ENCODE measurements at places on chromosomes 7 and 10.

DNA sequence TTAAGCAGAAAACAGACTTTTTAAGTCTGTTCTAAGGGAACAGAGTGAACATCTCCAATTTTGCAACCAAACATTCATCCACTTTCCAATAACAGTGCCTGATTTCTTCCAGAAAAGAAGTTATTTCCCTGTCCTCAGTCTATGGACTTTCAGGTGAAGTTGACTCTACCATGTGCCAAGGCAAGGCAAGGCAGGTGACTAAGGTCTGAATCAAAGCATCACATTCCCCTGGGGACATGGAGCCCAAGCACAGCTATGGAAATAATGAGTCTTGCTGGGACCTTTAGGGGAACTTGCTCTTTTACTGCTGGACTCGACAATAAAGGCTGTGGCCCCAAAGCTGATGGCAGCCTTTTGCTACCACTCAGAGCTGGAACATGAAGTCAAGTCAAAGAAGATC lies 182.2 kb downstream of the FGFR2 start:
- DNase-seq, result no peak

- no peak for DNase-seq
Measured at GRCh38 chr7:16708511-16708910, 45.0 kb upstream of the TSPAN13 start.

DNA sequence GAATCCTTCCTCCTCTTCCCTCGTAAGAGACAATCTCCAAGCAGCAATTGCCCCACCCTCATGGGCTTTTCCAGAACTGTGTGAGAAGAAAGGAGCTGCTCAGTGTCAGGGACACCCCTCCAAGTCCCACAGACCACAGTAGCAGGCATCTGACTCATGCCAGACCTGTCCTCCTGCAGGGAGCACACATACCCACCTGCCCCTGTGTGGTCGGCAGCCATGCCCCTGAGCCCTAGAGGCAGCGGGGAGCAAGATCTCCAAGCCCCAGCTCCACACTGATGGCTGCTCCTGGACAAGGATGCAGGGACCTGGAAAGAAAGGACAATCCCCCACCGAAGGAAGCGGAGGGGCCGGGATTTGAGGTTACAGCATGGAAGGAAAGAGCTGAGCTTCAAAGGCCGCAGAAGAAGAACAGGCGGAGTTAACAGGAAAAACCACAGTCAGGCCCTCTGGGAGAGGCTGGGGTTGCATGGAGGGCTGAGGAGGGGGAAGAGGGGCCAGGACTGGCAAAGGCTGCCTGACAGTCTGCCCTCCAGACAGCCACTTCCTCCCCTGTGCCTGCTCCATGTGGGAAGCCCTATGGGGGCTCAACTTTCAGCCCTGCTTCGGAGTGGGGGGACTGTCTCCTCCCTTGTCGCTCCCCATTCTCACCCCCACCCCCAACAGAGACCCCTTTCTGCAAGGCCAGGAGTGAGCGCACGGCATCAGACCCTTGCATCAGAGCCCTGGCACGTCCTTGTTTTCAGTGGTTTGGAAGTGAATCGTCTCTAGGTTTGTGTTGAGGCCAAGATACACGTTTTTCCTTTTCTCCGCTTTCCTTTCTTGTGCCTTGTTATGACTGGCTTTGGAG lies 46.8 kb downstream of the ASB13 start:
- DNase-seq, result no peak

- no peak for DNase-seq
Measured at GRCh38 chr7:20513341-20513740, 102.1 kb upstream of the ABCB5 start.

DNA sequence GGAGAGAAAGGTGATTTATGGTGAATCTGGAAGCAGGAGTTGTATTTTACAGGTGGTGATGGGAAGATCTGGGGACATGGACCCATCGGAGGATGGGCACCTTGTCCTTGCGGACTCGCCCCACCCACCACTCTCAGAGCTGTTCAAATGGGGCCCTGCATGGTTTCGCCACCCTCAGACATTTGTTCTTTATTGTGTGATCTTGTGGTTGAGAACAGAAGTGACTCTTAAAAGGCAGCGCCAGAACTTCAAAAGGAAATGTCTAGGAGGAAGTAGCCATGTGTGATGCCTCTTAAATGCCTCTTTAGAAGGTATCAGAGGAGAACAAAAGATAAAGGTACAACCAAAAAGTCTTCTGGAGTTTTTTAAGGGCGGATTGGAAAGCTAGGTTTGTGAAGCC lies 205.7 kb downstream of the KIAA1217 start:
- no peak for DNase-seq

- no peak for DNase-seq
Measured at GRCh38 chr7:149584009-149584408, 86.4 kb upstream of the ZNF746 start.

DNA sequence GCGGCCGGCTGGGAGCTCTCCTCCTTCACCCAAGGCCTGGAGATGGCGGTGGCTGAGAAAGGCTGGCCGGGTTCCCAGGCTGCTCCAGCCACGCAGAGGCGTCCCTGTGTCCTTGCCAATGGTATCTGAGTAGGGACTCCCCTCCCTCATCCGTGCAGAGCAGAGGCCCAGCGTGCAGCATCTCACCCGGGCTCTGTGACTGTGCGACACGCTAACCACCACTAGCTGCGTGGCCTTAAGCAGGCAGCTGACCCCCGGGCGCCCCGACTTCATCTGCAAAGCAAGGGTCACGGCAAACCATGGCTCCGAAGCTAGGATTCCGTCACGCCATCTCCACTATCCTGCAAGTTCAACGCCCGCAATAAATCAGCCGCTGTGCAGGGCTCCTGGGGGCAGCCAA lies 47.2 kb upstream of the TNRC18 start:
- DNase-seq, result no peak

- DNase-seq, result no peak
Measured at GRCh38 chr7:1227814-1228544, 4.7 kb upstream of the UNCX start.

DNA sequence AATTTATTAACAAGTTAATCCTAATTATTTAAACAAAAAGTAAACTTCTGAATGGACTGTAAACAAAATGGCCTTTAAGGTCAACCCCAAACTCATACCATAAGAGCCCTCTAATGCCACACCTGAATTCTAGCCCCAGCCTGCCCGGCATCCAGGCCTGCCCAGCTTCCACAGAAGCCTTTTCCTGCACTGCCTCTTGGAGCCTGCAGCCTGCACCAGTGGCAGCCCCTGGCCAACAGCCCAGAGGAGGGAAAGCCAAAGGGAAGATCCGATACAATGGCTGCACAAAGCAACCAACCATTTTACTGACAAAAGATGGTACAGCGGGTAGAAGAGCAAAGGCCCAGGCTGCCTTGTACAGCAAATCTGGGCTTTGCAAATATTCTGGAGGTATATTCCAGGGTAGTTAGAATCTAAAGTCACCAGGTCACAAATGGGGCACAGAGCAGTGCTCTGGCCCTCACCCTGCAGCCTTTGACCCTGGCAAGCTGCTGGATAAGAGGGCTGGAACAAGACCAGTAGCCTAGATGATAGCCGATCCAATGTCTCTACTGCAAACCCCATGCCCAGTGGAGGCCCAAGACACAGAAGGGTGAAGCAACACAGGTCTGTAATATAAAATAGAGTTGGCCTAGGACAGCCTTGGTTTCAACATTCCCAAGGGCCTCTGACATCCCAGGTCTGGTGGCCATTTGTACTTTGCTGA lies 12.5 kb upstream of the CH25H start:
- DNase-seq, result no peak

DNA sequence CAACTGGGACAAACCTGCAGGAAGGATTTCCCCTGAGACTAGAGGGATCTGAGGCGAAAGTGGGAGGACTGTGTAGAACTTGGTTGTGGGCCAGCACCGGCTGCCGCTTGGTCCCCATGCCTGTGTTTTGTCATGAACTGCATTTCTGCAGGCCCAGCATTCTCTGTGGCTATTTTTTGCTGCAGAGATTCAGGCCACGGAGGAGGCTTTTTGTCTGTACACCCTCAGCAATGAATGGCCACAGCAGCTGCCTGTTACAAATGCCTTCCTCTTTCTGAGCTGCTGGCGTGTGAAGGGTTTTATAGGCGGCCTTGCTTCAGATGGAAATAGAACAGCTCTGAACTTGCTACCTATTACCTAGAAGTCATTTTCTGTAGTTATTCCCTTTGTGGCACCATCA lies 164.4 kb downstream of the SH2D4B start:
- DNase-seq, result no peak

DNA sequence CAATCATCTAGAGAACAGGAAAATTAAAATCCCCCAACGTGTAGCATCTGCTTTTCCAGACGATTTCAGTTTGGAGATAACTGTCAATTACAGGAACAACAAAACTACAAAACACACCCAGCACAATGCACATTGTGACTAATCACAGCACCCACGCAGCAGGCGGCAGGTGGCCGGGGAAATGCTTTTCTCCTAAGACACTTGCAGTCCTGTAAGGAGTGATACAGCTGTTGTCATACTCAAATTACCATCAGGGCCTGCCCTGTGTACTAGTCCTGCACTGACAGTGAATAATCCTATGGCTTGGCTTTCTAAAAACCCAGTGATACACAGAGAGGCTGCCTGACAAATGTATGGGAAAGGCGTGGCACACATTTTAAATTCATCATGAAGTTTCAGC lies 37.8 kb downstream of the COBL start:
- no peak for DNase-seq

GRCh38 chr7:139730746-139731612 lies 46.8 kb downstream of the HIPK2 start:
- DNase-seq, result no peak

- no peak for DNase-seq
Measured at GRCh38 chr10:8138471-8138870, 84.0 kb downstream of the GATA3 start.

GRCh38 chr7:69953136-69954067 lies 355.1 kb downstream of the AUTS2 start:
- DNase-seq, result no peak

DNA sequence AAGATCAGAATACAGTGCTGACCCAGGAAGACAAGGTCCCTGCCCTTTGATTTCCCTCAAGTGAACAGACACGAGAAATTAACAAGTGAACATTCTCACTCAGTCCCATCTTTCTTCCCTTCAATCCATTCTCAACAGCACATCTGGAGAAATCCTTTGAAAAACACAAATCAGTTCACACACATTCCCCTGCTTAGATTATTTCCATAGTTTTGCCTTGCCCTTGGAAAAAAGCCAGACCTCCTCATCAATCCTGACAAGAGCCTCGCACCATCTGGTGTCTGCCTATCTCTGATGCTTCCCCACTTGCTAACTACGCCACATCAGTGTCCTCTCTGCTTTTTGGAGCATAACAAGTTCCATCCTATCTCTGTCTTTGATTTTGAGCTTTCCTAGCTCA lies 94.4 kb upstream of the KIAA1217 start:
- DNase-seq, result no peak

GRCh38 chr7:2445047-2445446 lies 31.2 kb downstream of the GRIFIN start:
- DNase-seq, result no peak

DNA sequence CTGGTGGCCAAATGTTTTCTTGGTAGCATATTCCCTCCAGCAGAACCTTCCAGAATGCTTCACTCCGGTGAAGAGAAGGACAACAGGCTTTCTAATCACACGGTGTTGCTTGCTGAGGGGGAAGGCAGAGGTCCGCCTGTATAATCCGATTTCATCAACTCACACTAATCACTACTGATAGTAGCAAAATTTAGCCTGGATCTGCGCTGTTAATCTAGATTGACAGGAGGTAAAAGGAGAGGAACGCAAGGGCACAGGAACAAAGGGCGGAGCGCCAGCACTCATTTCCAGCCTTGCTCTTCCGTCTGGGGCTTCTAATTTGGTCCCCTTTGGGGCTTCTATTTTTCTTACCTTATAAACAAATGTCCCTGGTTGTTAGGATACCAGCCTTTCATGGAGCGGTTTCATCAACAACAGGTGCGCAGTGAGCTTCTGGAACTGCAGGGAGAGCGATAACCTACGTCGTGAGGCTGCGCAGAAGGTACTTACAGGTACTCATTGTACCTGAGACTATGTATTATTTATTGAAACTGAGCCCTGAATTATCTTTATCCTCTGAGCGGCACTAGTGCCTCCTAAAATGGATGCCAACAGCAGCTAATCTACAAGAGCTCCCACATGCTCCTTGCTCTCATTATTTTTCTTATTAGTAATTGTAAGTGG lies 150.6 kb downstream of the CACNB2 start:
- DNase-seq, result no peak
